AG09309 (cell line): ENCODE measurements at places on chromosomes 1 and 21.

DNA sequence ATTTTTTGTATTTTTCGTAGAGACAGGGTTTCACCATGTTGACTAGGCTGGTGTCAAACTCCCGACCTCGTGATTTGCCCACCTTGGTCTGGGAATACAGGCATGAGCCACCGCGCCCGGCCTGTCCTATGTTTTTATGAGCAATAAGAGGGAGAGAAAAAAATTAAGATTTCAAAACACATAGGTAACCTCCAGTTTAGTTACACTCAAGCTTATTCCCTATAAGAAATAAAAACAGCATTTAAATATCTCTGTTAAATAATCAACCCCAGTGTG, 7.1 kb downstream of the RSBN1 start:
- no peak for DNase-seq

DNA sequence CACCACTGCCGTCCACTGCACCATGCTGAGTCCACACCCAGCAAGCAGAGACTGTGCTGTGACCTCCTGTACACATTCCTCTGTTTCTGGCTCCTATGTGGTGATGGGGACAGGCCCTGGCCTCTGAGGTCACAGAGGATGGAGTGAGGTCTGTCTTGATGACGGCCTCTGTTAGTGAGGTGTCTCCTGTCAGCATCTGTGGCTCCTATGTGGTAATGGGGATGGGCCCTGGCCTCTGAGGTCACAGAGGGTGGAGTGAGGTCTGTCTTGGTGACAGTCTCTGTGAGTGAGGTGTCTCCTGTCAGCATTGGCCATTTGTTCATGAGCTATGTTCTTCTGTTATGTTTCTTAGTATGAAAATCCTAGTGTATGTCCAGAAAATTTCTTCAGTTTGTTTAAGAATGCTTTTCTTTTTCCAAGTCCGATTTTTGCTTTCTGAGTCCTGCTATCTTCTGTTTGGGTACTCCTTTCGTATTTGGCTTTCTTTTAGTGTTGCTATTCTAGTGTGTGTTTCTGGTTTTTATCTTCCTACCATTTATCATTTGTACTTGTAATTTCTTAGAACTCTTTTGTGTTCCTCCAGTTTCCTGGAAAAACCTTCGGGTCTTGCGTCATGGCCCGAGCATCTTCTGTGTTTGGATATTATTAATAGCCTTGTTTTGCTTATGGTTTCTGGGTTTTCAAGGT, 13.4 kb downstream of the SNAP47 start:
- no peak for DNase-seq

DNA sequence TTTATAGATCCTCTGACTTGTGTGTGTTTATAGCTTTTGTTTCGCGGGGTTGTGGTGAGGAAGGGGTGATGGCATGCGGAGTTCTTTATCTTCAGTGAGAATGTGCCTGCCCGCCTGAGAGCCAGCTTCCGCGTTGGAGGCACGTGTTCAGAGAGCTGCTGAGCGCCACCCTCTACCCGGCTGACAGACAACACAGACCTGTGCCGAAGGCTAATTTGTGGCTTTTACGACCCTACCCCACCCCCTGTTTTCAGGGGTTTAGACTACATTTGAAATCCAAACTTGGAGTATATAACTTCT, 14.4 kb upstream of the CD101 start:
- DNase-seq, result no peak

DNA sequence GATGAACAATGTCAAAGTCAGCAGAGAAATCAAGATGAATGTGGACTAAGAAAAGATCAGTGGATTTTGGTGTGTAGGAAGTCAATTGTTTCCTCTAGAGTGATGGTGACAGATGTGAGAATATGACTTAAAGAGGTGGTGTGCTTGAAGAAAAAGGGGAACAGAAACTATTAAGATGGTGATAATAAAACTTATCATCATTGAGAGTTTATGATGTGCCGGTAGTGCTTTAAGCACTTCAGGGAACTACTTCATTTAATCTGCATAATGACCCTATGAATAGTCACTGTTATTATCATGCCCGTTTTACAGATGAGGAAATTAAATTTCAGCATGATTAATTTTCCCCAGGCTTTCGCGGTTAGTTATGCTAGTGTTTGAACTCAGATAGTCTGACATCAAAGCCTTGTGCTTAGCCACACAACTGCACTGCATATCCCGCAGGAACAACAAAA, 246.9 kb upstream of the LRRC7 start:
- no peak for DNase-seq

DNA sequence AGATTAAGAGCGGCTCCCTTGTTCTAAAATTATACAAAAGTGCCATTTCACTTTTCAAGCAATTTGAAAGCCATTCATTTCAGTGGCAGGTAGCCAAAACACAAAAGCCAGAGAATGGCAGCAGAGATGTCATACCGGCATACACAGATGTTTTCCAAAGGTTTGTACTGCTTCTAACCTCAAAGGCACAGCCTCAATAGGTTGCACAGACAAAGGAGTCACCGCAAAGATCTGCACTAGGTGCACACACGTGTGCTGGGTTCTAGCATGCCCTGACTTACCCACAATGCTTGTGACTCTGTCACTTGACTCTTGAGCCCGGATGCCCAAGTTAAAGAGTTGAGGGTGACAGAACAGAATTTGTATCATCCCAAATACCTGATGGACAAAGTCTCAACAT, 448.9 kb upstream of the ADGRL2 start:
- no peak for DNase-seq
